ENCODE measurements at places on chromosomes 5 and 9.

DNA sequence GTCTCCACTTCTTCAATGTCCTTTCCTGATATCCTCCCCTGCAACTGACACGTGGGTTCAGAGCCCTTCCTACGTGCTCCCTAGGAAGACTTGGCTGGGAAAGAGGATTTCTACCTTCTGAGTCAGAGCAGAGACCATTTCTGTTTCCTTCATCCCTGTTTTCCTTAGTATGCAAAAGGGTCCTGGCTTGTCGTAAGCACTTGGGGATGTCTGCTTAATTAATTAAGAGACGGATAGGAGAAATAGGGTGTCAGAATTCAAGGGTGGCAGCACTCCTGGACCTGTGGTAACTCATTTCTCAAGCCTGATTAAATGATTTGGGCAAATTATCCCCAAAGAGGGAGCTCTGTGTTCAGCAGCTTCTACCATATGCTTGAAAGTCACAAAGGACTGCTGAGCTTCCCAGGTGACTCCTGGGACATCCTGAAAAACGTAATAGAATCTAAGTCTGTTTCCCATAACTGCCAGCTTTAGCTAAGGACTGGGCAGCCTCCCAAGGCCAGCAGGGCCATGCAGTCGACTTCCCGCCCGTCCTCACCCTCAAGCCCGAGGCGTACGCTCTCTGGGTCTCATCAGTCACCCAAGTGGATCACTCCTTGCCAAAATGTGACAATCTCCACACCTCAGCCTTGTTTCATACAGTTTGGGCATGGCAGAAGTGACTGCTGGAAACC lies 20.5 kb downstream of the ABCA1 start:
- peak; percentile 78 for DNase-seq

DNA sequence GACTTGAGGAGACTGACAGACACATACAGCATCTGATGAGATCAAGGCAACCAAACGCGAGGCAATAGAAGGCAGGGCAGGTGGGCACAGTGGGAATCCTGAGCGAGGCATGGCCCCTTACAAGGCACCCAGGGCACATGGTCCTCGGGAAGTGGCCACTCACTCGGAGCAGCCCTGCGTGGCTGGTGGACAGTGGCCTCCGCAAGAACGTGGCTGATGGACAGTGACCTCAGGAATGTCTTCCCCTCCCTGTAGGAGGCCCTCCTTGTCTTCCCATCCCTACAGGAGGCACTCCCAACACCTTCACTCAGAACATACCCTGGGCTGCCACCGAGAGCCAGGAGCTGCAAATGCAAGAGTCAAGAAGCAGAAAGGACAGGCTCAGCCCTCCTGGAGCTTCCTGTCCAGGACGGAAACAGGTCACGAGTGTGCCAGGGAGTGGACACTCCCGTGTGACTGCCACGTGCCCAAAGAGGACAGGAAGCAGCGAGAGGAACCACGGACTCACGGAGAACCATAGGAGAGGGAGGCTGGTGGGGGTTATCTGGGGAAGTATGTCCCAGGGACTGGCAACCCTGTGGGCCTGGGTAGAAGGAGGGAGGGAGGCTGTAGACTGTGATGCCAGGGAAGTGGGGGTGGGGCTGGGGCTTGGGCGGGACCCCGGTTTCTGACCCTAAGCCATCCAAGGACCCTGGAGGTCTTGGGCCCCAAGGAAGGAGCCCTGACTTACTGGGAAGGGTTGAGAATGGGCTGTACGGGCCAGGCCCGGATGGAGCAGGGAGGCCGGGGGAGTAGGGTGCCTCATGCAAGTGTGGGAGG lies 321.9 kb upstream of the IRX4 start:
- DNase-seq: no peak

DNA sequence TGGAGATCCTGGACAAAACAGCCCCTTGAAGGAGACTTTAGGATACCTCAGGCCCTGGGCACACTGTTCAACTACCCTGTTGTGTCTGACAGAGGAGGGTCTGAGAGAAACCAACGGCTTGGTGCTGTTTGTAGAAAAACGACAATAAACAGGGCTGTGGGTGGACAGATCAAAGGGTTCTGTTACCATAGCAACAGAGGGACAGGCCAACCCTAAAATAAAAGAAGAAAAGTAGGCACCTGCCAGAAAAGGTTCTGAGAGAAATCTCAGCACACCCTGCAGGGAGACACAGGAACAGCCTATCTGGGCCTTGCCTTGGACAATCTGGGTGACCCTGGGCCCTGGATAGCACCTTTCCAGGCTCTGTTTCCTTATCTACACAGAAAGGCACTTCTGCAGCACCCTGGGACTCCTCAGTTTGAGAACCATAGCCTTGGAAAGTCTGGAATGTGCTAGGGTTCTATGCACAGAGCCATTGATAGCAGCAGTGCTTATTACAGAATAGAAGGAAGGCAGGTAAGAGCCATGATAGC lies 104.8 kb upstream of the TBC1D2 start:
- no peak for DNase-seq

GRCh38 chr5:26578002-26578401 lies 460.4 kb downstream of the CDH9 start:
- no peak for DNase-seq

- DNase-seq: no peak
Measured at GRCh38 chr9:99119976-99120655, 15.2 kb downstream of the TGFBR1 start.

GRCh38 chr5:32332966-32333365 lies 20.2 kb upstream of the MTMR12 start:
- no peak for DNase-seq

- DNase-seq: no peak
Measured at GRCh38 chr5:6498968-6499367, 50.3 kb downstream of the UBE2QL1 start.

- no peak for DNase-seq
Measured at GRCh38 chr5:140318792-140319191, 15.9 kb upstream of the PFDN1 start.

GRCh38 chr5:3311433-3311832 lies 284.2 kb upstream of the IRX1 start:
- DNase-seq: peak; percentile 51

DNA sequence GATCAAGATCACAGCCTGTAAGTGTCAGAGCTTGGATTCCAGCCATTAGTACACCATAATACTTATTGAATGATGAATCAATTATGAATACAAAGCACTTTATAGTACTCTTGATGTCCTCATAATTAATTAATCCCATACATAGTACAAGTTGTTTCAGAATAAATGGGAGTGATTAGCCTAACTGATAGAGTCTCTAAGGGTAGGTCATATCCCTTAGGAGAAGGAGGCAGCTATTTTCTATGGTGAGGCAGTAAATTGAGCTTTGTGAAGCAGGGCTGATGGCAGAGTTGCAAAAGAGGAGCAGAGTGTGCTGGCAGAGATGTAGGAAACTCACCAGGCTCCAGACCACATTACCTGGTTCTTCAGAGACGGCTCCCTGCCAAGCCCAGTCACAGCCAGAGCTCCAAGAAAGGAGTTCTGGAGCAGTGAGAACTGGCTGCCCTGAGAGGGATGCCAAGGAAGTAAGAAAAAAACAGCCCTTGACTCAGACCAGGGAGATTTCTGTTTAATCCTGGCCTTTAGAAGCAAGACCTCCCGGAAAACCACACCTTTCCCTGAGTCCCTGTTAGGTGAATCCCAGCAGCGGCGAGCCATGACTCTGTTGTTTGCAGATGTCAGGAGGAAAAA lies 112.9 kb downstream of the SH3TC2 start:
- DNase-seq: peak; percentile 42

DNA sequence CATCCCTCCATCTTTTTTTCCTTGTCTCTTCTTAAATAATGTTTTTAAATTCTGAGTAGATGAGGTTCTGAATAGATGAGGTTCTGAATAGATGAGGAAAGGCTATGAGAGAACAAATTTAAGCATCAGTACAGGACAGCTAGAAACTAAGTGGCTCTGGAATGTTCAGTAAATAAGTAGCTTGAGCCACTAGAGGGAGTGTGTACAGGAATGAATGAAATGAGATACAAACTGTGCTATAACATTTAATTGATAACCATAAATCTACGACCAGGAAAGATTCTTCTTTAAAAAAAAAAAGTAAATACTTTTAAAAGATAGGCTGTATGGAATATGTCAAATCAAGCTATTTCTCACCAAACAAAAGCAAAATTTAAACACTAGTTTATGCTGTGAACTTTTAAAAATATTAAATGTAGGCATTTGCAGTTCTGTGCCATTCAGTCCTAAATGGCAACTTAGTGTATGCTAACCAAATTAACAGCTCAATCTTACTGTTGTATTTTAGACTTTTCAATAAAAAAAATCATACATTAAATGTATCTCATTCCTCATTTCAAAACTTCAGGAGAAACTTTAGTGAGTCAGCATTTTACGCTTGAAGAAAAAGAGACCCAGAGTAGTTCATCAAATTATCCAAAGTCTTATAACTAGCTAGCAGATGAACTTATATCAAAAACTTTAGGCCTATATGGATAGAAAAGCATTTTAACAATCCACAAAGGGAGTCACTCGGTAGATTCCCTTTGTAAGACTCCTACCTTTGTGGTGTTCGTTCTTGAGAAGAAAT lies 70.4 kb upstream of the SNX2 start:
- DNase-seq: peak; percentile 56

- DNase-seq: peak; percentile 61
Measured at GRCh38 chr5:110159202-110159601, 469.5 kb downstream of the MAN2A1 start.

DNA sequence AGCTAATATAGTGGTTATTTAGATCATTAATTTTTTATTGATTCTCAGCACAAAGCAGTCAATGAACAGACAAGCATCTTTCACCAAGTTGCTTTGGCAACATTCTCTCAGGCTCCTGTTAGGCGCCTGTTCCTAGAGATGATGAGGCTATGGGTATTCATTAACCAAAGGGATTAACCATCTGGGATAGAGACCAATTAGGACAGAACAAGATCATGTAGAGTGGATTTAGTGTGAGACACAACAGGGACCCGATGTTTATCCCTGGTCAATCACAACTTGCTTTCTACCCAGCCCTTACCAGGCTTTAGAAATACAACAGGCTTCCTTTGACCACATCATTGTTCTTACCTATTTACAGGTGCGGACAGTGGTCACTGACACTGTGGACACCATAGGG lies 82.2 kb downstream of the PJA2 start:
- no peak for DNase-seq

DNA sequence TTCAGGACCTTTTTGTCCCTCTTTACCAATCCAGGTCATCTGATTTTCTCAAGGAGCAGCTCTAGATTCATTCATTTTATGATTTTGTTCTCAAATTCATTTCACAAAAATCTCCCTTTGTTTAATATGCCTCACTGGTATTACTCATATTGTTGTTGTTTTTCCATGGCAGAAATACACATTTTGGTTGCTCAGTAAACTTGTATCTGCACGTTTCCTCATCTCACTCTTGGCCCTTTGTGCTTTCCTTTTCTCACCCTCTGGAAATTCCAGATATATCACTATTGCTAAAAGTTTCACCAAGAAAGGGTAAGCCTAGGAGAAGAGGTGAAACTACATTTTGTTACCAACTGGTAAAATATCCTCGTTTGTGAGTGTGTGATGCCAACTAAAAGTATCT lies 14.8 kb downstream of the ASPN start:
- no peak for DNase-seq

- no peak for DNase-seq
Measured at GRCh38 chr5:179131886-179132585, 71.9 kb downstream of the ZNF354C start.

GRCh38 chr9:136175616-136176197 lies 29.2 kb downstream of the LHX3 start:
- DNase-seq: no peak

GRCh38 chr5:107950776-107951175 lies 280.0 kb upstream of the EFNA5 start:
- DNase-seq: no peak

- no peak for DNase-seq
Measured at GRCh38 chr9:78620303-78620702, 323.4 kb downstream of the PSAT1 start.

GRCh38 chr5:37833990-37834389 lies 5.9 kb downstream of the GDNF start:
- no peak for DNase-seq

- DNase-seq: peak; percentile 3
Measured at GRCh38 chr9:214648-215493, at the start of gene DOCK8. Gene DOCK8, plus strand, starts transcription at chr9:214865. Its CDS starts 112 bp downstream, at chr9:214977.

- peak; percentile 69 for DNase-seq
Measured at GRCh38 chr9:37984672-37985611, 81.0 kb upstream of the SLC25A51 start.

GRCh38 chr9:19682397-19682796 lies 106.4 kb downstream of the SLC24A2 start:
- no peak for DNase-seq

- DNase-seq: no peak
Measured at GRCh38 chr5:6861667-6862066, 148.4 kb downstream of the TENT4A start.

DNA sequence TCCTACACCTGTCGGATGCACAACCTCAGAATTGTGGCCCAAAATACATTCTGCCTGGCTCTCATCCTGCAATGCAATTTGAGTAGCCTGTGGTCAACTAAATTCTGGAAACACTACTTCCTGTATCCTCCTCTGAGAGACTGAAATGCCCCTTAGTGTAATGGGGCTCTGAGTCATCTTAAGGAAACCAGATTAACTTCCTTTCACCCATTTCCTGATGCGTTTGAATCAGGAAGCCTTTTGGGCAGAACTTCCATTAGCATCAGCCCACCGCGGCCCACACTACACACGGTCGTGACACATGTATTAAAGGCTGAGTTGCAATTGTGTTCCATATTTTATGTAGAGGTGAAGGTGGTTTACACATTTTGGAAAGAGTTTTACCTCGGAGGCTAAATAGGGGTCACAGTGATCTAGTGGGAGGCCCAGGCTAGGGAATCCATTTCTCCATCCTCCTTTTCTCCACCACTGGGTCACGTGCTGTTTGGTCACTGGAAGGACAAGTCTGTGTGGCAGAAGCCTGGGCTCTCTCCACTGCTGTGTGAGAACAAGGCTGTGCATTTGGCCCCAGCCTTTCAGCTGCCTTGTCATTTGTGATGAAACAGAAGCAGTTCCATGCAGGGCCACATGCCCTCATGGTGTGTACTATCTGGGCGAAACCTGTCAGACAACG lies 55.9 kb downstream of the DAP start:
- DNase-seq: peak; percentile 73

- no peak for DNase-seq
Measured at GRCh38 chr5:89267788-89268187, 384.8 kb upstream of the MEF2C start.

- DNase-seq: peak; percentile 44
Measured at GRCh38 chr5:131382407-131383395, 118.8 kb downstream of the CDC42SE2 start.

DNA sequence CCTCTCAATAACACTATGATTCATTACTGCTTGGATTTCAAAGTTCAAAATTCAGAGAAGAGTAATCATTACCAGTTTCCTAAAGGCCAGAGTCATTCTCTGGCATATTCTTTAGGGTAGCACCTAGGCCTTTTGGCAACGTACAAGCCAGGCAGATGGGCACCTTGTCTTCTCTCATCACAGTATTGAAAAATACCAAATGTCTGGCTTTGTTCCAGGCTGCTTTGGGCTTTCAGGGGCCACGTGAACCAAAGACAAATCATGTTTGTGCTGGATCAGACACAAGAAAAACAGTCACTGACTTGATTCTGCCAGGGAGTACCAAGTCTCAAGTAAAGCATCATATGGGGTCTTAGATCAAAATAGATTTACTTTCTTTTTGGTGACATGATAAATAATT lies 15.5 kb downstream of the MEGF9 start:
- no peak for DNase-seq

- no peak for DNase-seq
Measured at GRCh38 chr9:112446080-112446479, 40.5 kb upstream of the KIAA1958 start.

- DNase-seq: no peak
Measured at GRCh38 chr9:98164912-98165311, 27.5 kb downstream of the CORO2A start.

- no peak for DNase-seq
Measured at GRCh38 chr9:5384436-5384835, 44.8 kb upstream of the RLN1 start.

- DNase-seq: no peak
Measured at GRCh38 chr5:133140311-133140710, 88.5 kb downstream of the HSPA4 start.
